ENCODE measurements at places on chromosomes 2 and 18. TPM values are rescaled to one million over a fixed set of nuclear protein-coding genes. Genes with fewer than 3 reads are reported as not detected.

DNA sequence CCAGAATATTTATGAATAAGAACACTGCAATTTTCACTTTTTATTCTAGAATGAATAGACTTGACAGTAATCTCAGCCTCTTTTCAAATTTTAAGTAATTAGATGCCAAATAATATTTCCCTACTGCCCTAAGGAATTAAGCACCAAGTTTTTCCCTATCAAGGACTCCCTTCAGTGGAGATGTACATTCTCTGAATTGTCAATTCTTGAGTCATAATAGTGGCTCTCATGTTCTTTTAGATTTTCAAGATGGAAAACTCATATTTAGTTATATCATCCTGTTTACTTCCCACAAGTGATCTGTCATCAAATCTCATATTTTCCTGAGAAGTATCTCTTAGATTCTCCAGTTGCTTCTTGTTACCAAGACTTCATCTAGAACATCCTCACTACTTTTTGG is 1248.9 kb upstream of the CHAC2 start:
- no peak for DNase-seq
- H3K36me3 ChIP-seq = no peaks in the 10 kb centered on the region
- no peaks in the 10 kb centered on the region for H3K4me1 ChIP-seq
- H3K27ac ChIP-seq = no peak overlapping the region
- H3K4me3 ChIP-seq = no peak overlapping the region
- H3K27me3 ChIP-seq = no peaks in the 10 kb centered on the region

DNA sequence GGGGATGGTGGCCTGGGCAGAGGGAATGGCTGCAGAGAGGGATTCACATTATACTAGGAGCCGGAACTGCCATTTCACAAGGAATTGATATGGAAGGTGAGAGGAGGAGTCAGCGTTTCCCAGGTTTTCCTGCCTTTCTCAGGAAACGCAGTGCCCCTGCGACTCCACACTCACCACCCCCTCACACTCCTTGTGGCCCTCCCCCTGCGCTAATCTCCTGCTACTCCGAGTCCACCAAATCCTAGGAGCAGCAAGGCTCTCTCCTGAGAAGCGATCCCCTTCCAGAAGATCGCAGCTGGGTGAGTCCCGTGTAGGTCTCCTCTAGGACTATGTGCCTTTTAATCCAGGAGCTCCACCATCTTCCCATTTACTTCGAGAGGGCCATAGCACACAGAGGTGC is 140.6 kb downstream of the VAPA start:
- H3K4me3 ChIP-seq = no peak overlapping the region
- peaks cover 10% of the 10 kb centered on the region for H3K4me1 ChIP-seq
- no peaks in the 10 kb centered on the region for H3K36me3 ChIP-seq
- no peaks in the 10 kb centered on the region for H3K27me3 ChIP-seq
- DNase-seq = no peak

DNA sequence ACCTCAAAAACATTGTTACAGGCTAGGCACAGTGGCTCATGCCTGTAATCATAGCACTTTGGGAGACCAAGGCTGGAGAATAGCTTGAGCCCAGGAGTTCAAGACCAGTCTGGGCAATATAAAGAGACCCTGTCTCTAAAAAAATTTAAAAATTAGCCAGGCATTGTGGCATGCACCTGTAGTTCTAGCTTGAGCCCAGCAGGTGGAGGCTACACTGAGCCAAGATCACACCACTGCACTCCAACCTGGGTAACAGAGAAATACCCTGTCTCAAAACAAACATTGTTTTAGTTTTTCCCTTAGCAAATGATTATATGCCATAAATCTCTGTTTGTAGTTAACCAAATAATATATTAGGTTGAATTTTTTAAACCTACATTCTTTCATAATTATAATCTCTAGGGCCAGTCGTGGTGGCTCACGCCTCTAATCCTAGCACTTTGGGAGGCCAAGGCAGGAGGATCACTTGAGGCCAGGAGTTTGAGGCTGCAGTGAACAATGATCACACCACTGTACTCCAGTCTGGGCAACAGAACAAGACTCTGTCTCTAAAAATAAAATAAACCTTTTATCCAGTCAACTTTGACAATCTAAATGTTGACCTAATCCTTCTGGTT is 13.3 kb upstream of the CYP20A1 start:
- no peaks in the 10 kb centered on the region for H3K4me1 ChIP-seq
- no peaks in the 10 kb centered on the region for H3K36me3 ChIP-seq
- H3K4me3 ChIP-seq = no peak overlapping the region
- no peak overlapping the region for H3K27ac ChIP-seq
- H3K27me3 ChIP-seq = no peaks in the 10 kb centered on the region

GRCh38 chr2:149364839-149365238 is 34.5 kb downstream of the LYPD6 start:
- H3K4me3 ChIP-seq = no peak overlapping the region
- no peaks in the 10 kb centered on the region for H3K36me3 ChIP-seq
- H3K27me3 ChIP-seq = no peaks in the 10 kb centered on the region
- no peak overlapping the region for H3K27ac ChIP-seq
- DNase-seq = no peak

GRCh38 chr2:120686511-120687168 is 49.0 kb upstream of the GLI2 start:
- no peaks in the 10 kb centered on the region for H3K36me3 ChIP-seq
- H3K4me3 ChIP-seq = no peak overlapping the region
- peaks cover 5% of the 10 kb centered on the region for H3K27me3 ChIP-seq
- H3K4me1 ChIP-seq = no peaks in the 10 kb centered on the region
- DNase-seq = peak; percentile 53
- H3K27ac ChIP-seq = no peak overlapping the region

DNA sequence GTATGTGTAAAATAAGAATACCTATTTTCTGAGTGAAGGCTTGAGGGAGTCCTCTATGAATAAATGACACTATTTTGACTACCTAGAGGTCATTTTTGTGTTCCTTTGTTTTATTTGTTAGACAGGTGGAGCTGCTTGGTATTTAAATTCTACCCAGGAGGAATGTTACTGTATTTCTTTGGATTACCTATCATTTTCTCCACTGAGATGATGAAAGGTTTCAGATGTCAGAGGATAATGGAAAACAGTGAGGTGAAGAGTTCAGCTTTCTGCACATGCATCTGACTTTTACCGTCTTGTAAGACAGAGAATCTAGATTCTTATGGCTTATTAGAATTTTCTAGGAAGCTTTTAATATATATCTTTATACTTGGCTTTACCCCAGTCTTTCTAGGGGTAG is 689.8 kb upstream of the NXPH2 start:
- H3K27me3 ChIP-seq = no peaks in the 10 kb centered on the region
- no peak overlapping the region for H3K27ac ChIP-seq
- no peaks in the 10 kb centered on the region for H3K4me1 ChIP-seq
- no peaks in the 10 kb centered on the region for H3K36me3 ChIP-seq
- no peak for DNase-seq

DNA sequence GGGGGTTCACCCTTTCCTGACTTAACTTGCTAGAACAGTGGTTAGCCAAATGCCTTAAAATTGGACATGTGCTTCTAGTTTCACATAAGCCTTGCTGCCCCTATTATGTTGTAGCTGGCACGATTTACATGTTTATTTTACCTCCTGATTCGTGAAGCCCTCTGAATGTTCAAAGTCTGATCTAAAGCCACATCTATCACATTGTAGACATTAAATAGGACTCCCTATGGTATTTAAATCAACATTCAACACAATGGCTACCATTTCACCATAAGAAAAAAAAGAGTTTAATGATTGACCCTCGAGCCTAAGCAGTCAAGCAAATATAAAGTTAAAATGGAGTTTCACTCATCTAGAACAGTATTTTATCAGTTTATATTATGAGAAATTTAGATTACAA is 151.5 kb downstream of the GULP1 start:
- no peak overlapping the region for H3K27ac ChIP-seq
- no peaks in the 10 kb centered on the region for H3K36me3 ChIP-seq
- no peak for DNase-seq
- no peak overlapping the region for H3K4me3 ChIP-seq
- no peaks in the 10 kb centered on the region for H3K27me3 ChIP-seq

DNA sequence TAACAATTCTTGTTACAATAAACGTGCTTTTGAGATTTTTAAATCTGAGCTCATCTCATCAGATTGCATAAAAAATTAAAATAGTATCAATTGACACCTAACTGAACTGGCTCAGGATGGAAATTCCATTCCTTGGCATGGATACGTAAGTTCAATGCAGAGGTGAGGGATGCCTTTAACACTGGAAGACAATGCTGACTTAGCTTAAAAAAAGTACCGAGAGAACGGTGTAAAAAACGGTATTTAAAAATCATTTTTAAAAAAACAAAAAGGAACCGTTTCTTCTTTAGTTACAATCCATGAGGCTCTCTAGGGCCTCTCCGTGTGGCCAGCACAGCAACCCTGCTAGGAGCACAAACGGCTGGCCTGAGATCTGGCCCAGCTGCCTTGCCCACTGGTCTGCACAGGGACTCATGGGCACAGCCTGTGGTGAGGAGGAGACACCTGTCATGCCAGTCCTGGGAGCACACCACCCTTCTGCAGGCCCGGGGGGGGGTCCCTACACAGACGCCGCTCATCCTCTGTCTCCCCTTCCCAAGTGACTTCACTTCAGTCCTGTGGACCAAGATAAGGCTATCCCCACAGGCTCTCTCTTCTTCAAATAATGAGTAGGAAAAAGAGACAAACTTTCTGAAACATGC is 45.2 kb downstream of the FAM168B start:
- H3K27ac ChIP-seq = no peak overlapping the region
- H3K27me3 ChIP-seq = no peaks in the 10 kb centered on the region
- H3K4me3 ChIP-seq = no peak overlapping the region
- DNase-seq = no peak
- peaks cover 6% of the 10 kb centered on the region for H3K36me3 ChIP-seq

GRCh38 chr18:56987236-56987635 is 159.7 kb upstream of the BOD1L2 start:
- no peaks in the 10 kb centered on the region for H3K36me3 ChIP-seq
- H3K4me1 ChIP-seq = no peaks in the 10 kb centered on the region
- no peaks in the 10 kb centered on the region for H3K27me3 ChIP-seq
- no peak for DNase-seq
- no peak overlapping the region for H3K4me3 ChIP-seq
- H3K27ac ChIP-seq = no peak overlapping the region

DNA sequence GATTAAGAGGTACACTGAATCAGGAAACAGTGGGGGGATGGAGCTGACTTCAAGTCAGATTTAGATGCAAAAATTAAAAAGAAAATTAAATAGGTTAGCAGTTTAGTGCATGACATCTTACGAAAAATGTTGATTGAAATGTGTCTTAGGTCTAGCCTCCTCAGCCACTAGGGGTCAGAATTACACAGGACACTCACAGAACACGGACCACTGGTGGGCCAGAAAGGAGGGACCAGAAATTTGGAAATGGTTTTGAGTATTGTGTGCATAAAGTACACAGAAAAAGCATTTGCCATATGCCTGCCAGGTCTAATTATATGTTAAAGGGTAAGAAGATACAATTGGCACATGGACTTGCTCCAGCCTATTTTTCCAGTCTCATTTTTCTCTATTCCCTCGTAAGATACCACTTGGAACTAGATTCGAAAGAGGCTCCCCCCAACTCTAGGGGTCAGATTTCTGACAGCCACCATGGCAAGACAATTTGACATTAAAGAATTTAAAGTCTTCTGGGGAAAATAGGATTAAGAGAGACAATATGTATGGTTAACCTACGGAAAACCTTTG is 550.2 kb upstream of the SETBP1 start:
- H3K27ac ChIP-seq = no peak overlapping the region
- H3K4me3 ChIP-seq = no peak overlapping the region
- no peaks in the 10 kb centered on the region for H3K36me3 ChIP-seq
- no peak for DNase-seq

DNA sequence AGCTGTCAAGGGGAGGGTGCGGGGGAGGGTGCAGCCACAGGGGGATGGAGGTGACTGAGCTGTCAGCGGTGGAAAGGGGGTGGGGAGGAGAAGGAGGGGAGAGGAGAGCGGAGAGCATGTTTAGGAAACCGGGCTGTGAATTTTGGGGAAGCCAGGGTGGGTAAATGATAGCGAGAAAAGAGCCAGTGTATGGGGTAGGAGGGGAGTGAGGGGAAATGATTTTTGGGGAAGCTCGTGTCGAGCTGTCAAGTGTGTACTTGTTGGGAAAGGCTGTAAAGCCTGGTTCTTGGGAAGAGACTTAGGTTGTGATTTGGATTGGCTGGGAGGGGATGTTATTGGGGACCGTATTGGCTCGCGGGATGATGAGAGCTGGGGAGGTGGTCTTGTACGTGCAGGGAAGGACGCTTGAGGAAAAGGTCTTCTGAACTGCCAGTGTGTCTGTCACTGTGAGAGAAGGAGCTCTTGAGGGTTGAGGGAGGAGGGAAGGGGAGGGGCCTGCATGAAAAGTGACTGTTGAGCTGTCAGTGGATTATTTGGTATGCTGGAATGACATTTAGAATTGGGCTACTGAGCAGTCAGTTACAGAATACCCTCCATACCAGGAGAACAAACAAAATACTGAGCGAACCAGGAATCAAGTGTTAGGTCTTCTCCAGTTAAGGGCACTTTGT is 1.0 kb downstream of the UBR3 start:
- peak overlapping the region; percentile 93 for H3K27ac ChIP-seq
- no peaks in the 10 kb centered on the region for H3K36me3 ChIP-seq
- peaks cover 30% of the 10 kb centered on the region for H3K4me1 ChIP-seq

GRCh38 chr18:33821503-33821902 is 243.5 kb downstream of the ASXL3 start:
- no peak overlapping the region for H3K4me3 ChIP-seq
- no peak for DNase-seq
- H3K27me3 ChIP-seq = no peaks in the 10 kb centered on the region
- no peaks in the 10 kb centered on the region for H3K36me3 ChIP-seq

DNA sequence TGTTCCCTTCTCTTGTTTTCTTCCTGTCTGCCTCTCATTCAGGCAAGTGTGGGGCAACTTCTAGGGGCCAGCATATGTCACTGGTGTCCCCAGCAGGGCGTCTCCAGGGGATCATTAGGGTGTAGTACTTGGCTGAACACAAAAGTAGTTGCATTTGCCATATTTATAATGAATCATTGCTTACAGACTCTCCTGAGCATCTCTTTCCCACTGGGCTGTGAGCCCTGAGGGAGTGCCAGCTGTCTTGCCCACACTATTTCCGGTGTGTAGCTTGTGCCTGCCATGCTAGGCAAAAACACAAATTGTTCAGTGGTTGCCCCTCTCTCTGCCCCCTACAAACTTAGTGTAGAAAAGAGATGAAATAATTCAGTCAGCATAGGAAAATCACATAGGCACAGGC is 40.8 kb upstream of the SCLY start:
- no peak overlapping the region for H3K27ac ChIP-seq
- H3K27me3 ChIP-seq = no peaks in the 10 kb centered on the region
- DNase-seq = no peak
- H3K4me3 ChIP-seq = no peak overlapping the region
- H3K36me3 ChIP-seq = peaks cover 83% of the 10 kb centered on the region

GRCh38 chr2:134273256-134273983 is 19.5 kb downstream of the MGAT5 start:
- no peaks in the 10 kb centered on the region for H3K36me3 ChIP-seq
- peak overlapping the region; percentile 88 for H3K27ac ChIP-seq
- H3K27me3 ChIP-seq = no peaks in the 10 kb centered on the region

The IL1RL1 gene
- total RNA-seq = 1.1 TPM

The SETBP1 gene
- 24.2 TPM for total RNA-seq

The MAT2A gene
- total RNA-seq = 125 TPM

The KCNJ3 gene
- total RNA-seq = 2.4 TPM

The TCF23 gene
- 1.8 TPM for total RNA-seq

The FRZB gene
- total RNA-seq = 45.5 TPM

The MYO5B gene
- total RNA-seq = 0.94 TPM

The COL3A1 gene
- total RNA-seq = 201 TPM

The NAT8 gene
- total RNA-seq = 0.66 TPM

The CCDC178 gene
- 8.0 TPM for total RNA-seq

The ANKRD30BL gene
- total RNA-seq = not detected

The LAMA1 gene
- total RNA-seq = 2.1 TPM

The PRSS56 gene
- total RNA-seq = not detected

Measured in spleen (tissue), 13 donors.